Stimulated activated CD4-positive, alpha-beta T cell treated with anti-CD3 and anti-CD28 coated beads, Interleukin-2, amount 100 ng/mL, for 4 hours (primary cell): ENCODE measurements at places on chromosomes 13 and 19.

DNA sequence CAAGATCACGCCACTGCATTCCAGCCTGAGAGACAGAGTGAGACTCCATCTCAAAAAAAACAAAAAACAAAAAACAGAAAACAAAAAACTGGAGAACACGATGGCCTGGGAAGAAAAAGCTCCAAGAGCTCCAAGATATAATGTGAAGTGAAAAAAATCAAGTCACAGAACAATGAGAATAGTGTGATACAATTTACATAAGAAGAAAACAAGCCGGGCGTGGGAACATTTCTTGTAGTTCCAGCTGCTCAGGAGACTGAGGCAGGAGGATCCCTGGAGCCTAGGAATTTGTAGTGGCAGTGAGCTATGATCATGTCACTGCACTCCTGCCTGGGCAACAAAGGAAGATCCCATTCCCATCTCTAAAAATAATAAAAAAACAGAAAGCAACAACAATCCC lies 8.5 kb upstream of the LMTK3 start:
- DNase-seq: no peak

GRCh38 chr13:48769107-48769704 lies 115.5 kb downstream of the CYSLTR2 start:
- DNase-seq: peak; percentile 79

DNA sequence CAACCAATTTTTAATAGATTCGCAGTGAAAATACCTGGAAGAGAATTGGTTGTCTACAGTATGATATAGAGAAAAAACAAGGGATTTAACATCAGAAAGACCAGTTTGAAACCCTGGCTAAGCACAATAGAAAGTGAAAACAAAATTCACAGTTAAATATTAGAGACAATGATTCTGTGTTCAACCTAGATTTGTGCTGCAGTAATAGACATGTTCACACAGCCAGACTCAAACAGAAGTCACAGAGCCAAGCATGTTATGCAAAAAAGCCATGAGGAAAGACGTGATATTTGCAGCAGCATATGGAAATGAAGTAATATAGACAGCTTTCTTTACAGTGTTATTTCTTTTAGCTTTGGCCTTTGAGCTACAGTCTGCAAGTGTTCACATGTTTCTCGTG lies 48.1 kb downstream of the SCEL start:
- DNase-seq: no peak

GRCh38 chr19:647566-648284 lies 8.0 kb downstream of the FGF22 start:
- DNase-seq: no peak

GRCh38 chr19:45401815-45402214 lies 3.1 kb downstream of the PPP1R13L start:
- no peak for DNase-seq

DNA sequence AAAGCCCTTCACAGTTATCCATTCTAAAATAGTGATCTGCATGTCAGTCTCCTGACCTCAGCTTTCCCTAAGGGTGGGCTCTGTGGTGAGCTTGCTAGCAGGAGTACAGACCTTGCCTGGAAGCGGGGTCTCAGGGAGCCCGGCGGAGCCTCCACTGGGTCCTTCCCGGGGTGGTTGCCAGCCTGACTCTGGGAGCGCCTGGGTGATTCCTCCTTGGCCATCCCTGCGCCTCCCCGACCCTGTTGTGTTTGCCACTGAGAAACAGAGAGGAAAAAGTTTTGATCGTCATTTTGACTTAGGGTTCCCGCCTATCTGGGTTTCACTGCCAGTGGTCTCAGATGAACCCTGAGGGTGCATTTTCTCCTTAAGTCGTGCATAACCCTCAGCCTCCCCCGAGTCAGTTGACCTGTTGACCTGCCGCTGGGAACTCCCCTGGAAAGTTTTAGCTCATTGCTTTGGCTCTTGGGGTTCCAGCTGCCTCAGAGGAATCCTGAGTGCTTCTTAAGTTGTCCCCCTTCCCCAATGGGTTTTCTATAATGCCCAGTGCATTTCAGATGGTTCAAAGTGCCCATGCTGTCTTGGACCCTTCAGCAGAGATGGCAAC lies 117.8 kb downstream of the RAB20 start:
- no peak for DNase-seq

GRCh38 chr13:39563470-39563735 lies 39.6 kb downstream of the LHFPL6 start:
- no peak for DNase-seq

- no peak for DNase-seq
Observed at GRCh38 chr13:33870046-33870668, 52.2 kb downstream of the RFC3 start.

DNA sequence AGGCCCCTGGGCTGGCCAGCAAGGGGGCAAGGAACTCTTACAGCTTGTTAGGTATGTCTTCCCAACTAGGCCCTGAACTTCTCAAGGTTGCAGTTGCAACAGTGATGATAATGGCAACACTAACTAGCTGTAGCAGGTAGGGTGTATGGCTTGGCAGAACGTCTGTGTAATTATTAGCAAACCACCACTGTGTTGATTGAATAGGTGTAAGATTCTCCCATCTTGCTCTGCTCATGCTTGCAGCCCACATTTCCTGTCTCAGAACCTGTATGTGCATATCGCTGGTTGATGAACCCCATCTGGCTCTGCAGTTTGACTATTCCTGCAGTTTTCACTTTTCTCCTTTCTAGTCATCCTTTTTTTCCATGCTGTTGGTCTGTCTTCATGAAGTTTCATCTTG lies 178.8 kb downstream of the KATNAL1 start:
- DNase-seq: no peak

DNA sequence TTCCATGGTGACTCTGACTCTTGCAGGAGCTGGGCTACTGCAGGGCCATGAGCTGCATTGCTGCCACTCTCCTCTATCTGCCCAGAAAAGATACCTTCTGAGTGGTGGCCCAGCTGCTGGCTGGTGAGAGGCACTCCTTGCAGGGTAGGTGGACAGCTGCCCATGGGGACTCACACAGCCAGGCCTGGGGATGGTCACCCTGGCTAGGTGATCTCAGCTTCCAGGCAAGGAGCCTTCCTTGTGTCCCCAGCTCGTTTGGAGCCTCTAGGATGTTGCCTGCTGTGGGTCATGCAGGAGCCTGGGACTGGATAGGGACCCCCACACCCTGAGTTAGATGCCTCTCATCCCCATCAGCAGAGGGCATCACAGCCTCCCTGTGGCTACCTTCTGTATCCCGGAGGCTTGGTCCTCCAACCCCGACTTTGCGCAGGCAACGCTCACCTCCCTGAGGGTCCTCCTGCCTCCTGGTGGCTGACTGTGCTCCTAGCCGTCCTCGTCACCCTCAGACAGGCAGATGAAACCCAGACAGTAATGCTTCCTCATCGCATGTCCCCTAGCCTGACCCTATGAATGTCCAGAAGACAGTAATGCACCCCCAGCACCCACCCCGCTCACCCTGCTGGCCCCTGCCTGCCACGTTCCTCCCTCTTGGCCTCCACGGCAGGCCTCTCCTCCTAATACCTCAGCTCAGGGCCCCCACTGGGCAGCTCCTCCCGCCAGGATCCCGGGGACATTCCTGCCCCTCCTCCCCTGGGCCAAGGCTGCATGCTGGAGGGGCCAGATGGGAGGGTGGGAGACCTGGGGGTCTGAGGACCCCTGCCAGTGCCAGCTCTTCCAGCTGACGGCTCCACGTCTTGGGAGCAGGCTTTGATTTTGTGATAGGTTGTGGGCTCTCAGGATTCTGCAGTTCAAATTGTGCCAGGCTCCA lies 13.6 kb upstream of the ZNF14 start:
- no peak for DNase-seq

- DNase-seq: no peak
Observed at GRCh38 chr19:3902317-3902973, 22.0 kb downstream of the ATCAY start.

GRCh38 chr19:51467864-51468544 lies 9.8 kb upstream of the SIGLEC8 start:
- DNase-seq: no peak

- no peak for DNase-seq
Observed at GRCh38 chr13:105732806-105733529, 802.5 kb downstream of the EFNB2 start.

DNA sequence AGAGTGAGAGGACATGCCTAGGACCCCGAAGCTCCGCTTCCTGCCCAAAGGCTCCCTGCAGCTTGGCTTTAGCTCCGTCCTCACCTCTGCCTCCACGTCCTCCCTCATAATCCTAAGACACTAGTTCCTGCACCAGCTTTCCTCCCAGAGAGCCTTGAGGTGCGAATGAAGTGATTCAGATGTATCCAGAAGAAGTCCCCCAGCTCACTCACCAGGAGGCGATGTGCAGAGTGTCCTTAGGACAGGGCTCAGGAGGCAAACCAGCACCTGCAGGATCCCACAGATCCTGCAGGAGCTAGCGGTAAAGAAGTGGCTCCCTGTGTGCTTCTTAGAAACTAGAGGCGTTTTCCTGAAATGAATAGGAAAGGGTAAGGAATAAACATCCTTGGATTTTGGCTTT lies 109.7 kb downstream of the HSPH1 start:
- DNase-seq: no peak

GRCh38 chr19:40424637-40425449 lies 949 bp downstream of the SERTAD1 start:
- no peak for DNase-seq

DNA sequence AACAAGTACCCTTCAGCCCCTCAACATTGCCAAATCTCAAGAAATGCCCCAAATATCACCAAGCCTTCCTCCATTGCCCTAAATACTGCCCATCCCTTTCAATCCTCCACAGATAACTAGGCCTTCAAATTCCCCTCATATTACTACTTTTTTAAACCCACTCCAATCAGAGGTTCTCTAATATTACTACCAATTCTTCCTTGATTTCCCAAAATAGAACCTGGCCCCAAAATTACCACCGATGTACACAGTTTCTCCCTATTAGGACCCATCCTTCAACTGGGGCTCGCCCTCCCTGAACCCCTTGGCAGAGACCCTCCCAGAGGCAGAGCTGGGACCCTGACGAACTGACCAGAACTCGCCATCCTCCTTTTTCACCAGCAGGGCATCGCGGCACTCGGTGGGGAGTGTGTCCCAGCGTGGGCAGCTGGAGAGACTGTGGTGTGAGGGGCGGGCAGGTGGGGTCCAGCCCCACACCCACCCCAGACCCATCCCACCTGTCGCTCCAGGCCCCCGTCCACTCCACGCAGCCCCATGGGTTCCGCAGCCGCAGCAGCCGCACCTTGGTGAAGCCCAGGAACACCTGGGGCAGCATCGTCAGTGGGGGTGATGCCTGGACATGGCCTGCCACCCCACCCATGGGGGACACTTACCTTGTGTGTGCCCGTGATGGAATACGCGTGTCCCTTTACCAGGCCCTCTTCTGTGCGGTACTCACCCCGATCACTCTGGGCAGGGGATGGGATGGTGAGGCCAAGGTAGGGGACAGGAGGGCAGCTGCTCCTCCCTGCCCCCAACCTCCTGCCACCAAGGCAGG lies 6.1 kb downstream of the CAPN12 start:
- DNase-seq: no peak

- no peak for DNase-seq
Observed at GRCh38 chr19:53463263-53463662, 4.3 kb upstream of the ZNF813 start.

- DNase-seq: no peak
Observed at GRCh38 chr13:42574011-42574410, at the start of gene TNFSF11. Gene TNFSF11 (plus strand): TSS chr13:42574152. CDS start chr13:42574304, 152 bp downstream.

GRCh38 chr19:55256562-55257460 lies 2.0 kb downstream of the PPP6R1 start:
- DNase-seq: no peak

- no peak for DNase-seq
Observed at GRCh38 chr13:40207001-40207478, 459.4 kb downstream of the FOXO1 start.

GRCh38 chr19:50897612-50898011 lies 13.6 kb downstream of the KLK4 start:
- DNase-seq: no peak

- no peak for DNase-seq
Observed at GRCh38 chr13:40120288-40120687, 464.8 kb downstream of the COG6 start.

- no peak for DNase-seq
Observed at GRCh38 chr19:56155124-56155687, 14.1 kb downstream of the ZNF444 start.

DNA sequence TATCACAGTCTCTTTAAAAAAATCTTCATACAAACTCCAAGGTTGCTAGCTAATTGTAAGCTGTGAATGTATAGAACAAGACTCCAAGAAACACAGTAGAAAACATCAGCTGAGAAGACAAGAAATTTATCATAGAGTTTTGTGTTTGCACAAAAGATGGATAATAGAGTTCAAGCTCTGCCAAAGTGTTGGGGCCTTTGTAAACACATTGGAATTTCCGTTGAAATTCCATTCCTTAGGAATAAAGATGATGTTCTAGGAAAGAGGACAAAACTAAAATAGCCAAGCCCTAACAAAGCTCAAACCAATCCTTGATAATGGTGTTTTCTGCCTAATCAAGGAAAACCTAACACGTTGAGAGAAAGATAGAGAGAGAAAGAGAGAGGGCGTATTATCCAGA lies 20.6 kb downstream of the LRRC63 start:
- DNase-seq: no peak

GRCh38 chr13:29791508-29791907 lies 58.9 kb downstream of the UBL3 start:
- no peak for DNase-seq
